ENCODE measurements at places on chromosomes 5 and 9. TPM values are rescaled to one million over a fixed set of nuclear protein-coding genes. Genes with fewer than 3 reads are reported as not detected.

DNA sequence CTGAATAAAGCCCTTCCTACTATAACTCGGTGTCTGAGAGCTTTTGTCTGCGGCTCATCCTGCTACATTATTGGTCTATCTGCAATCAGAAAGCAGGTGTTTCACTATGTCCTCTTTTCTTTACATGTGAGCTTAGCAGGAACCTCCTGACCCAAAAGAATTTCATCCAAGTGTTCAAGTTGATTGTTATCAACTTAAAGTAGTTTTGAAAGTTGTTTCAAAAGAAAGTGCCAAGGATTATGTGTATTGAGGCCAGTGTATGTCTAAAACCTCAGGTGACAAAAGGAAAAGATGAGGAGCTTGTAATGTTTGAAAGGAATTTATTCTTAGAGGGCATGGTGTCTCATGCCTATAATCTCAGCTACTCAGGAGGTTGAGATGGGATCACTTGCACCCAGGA, 8.1 kb upstream of the SELENOP start:
- no peak for DNase-seq

GRCh38 chr5:112635276-112635675, 102.4 kb upstream of the APC start:
- no peak for DNase-seq

DNA sequence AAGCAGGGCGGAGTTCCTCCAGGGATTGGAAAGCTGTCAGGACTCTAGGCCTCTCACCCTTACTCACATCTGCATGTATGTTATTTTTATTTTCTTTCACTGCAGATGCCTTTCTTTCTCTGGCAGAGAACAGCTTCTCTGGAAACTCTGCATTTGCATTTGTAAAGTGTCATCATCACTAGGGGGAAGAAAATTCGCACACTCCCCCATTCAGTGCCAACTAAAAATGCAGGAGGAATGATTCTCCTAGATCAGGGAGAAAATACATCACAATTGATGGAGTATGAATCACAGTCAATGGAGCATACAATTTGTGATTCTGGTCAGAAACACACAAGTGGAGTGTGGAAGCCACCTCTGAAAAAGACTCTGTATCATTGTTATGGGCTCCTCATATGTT, 351.4 kb upstream of the FTMT start:
- DNase-seq = no peak

DNA sequence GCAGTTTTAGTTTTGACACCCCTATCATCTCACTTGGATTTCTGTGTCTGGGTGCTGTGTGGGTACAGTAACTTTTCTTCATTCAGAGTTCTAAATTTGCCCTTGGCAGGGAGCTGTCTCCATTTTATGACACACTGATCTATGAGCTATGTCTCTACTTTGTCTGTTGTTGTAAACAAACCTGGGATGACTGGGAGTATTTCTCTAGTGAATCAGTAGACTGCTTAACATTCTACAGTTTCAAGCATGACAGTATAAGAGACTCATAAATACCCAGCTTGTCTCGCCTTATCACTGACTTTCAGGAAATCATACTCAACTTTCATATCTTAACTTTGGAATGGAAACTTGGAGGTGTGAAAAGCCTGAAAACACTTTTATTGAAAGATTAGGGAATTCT, 212.1 kb upstream of the NUDT12 start:
- DNase-seq = no peak

GRCh38 chr9:4070266-4070665, 229.6 kb downstream of the GLIS3 start:
- DNase-seq = no peak

- no peak for DNase-seq
Observed at GRCh38 chr9:131610231-131610761, 65.0 kb downstream of the PRRT1B start.

DNA sequence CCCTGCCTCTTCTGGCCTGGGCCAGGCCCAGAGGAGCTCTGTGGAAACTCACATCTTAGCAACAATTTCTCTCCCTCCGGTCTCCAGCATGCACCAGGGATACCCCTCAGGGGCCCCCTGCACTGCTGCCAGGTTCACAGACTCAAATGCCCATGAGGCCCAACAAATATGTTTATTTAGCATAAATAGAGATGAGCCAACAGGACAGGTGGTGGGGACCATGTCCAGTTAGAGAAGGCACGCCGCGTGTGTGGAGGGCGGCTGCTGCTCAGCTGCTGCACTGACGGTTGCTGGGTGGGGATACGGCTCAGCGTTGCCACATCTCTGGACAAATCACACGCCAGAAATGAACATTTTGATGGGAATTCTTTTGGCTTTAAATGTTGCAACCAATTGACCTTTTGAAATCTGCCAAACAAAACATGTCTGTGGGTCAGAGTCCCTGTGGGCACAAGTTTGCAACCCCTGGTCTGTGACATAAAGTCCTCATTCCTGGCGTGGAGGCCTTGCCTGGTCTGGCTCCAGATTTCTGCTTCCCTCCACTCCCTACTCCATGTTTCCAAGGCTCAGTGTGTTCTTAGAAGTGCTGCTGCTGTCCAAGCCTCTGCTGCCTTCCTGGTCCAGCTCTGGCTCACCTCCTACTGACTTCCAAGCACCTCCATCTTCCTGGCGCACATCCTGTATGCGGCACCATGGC, 88.9 kb downstream of the AMBP start:
- no peak for DNase-seq

GRCh38 chr9:96574931-96575351, 44.7 kb downstream of the CDC14B start:
- DNase-seq = no peak

DNA sequence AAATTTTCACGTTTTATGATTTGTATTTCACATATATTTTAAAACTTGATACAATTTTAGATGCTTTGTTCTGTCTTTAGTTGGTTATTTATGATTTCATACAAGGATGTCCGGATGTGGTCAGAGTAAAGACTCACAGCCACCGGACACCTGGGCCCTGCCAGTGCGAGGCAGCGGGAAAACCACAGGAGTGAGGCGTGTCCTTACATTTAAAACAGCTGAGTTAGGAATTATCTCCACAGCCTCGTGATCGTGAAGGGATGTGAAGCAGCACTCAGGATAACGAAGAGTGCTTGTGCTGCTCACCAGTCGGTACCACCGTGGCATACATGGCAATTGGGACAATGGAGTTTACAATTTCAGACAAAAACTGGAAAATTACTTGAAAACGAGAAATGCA, 14.0 kb downstream of the SNX18 start:
- DNase-seq = no peak

GRCh38 chr9:95017661-95018060, 291.2 kb downstream of the AOPEP start:
- DNase-seq = no peak

GRCh38 chr9:34375901-34376595, 650 bp downstream of the MYORG start:
- no peak for DNase-seq

GRCh38 chr5:160105686-160106360, 13.4 kb downstream of the PWWP2A start:
- DNase-seq = no peak

DNA sequence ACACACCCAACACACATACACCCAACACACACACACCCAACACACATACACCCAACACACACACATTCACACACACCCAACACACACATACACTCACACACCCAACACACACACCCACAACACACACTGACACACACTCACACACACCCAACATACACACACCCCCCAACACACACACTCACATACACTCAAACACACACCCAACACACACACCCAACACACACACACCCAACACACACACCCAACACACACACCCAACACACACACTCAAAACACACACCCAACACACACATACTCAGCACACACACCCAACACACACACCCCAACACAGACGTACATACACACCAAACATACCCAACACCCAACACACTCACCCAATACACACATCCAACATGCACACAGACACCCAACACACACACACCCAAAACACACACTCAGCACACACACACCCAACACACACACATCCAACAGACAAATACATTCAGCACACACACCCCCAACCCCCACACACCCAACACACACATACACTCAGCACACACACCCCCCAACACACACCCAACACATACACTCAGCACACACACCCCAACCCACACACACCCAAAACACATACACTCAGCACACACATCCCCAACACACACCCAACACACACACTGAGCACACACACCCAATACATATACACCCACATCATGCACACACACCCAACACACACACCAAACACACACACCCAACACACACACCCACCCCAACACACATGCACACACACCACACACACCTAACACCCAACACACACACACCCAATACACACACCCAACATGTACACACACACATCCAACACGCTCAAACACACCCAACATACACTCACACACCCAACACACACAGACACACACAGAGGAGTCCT, 479.5 kb upstream of the DAP start:
- no peak for DNase-seq

GRCh38 chr9:35286381-35286780, 124.6 kb downstream of the UNC13B start:
- DNase-seq = no peak

DNA sequence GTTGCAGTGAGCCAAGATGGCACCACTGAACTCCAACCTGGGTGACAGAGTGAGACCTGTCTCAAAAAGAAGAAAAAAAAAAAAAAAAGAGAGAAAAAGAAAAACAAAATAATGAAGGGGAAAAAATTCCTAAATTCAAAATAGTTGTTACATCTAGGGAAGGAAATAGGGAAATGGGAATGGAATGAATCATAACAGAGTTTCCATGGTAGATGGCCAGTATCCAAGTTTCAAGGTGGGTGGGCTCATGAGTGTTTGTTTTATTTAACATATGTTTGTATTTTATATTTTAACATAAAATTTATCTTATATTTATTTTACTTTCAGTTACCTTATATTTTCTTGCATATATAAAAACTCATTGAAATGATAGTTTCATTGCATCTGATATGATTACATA, 215.6 kb downstream of the ARHGEF28 start:
- no peak for DNase-seq

- DNase-seq = no peak
Observed at GRCh38 chr5:175282611-175283225, 161.3 kb downstream of the DRD1 start.

GRCh38 chr5:170296935-170297588, 515 bp downstream of the LCP2 start:
- no peak for DNase-seq

LCN1 gene
- not detected for total RNA-seq

UNC13B gene
- total RNA-seq = 35.2 TPM

SLCO6A1 gene
- total RNA-seq = not detected

BTNL8 gene
- not detected for total RNA-seq

SLC6A7 gene
- total RNA-seq = not detected

SPINK4 gene
- not detected for total RNA-seq

HABP4 gene
- 32.3 TPM for total RNA-seq

Measured in Panc1 (cell line).